Stimulated activated CD4-positive, alpha-beta T cell treated with anti-CD3 and anti-CD28 coated beads, Interleukin-4, amount 100 ng/mL, for 24 hours (primary cell): ENCODE measurements at places on chromosomes 13 and 19.

DNA sequence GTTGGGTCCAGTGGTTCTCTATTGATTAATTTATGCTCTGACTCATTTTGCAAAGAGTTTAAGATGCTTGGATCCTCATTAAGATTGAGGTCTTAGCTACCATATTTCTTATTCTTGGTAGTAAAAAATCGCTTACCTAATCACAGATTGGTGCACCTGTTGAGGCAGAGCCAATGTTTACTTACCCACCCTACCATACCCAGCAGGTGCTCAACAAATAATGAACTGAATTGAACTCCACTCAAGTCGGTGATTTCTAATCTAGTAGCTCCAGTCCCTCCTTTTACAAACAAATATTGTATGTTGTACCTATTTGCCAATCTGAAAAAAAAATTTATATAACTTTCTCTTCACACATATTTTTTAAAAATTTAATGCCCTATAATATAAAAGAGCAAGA is 361.0 kb downstream of the FGF14 start:
- no peak for DNase-seq

- DNase-seq: no peak
Observed at GRCh38 chr13:27405546-27406134, 18.8 kb upstream of the GTF3A start.

GRCh38 chr13:43804461-43805070 is 17.8 kb upstream of the ENOX1 start:
- peak; percentile 24 for DNase-seq

- peak; percentile 100 for DNase-seq
Observed at GRCh38 chr19:40716482-40717324, at the start of the genes COQ8B and ITPKC. TSS of gene COQ8B (minus strand) at chr19:40716886. CDS start at chr19:40714632, 2,254 bp downstream. TSS of gene ITPKC (plus strand) at chr19:40717112. CDS start at chr19:40717136, 24 bp downstream.

GRCh38 chr13:97802213-97802612 is 151.3 kb upstream of the IPO5 start:
- no peak for DNase-seq

GRCh38 chr19:29806098-29806866 is 5.5 kb upstream of the CCNE1 start:
- DNase-seq: no peak

DNA sequence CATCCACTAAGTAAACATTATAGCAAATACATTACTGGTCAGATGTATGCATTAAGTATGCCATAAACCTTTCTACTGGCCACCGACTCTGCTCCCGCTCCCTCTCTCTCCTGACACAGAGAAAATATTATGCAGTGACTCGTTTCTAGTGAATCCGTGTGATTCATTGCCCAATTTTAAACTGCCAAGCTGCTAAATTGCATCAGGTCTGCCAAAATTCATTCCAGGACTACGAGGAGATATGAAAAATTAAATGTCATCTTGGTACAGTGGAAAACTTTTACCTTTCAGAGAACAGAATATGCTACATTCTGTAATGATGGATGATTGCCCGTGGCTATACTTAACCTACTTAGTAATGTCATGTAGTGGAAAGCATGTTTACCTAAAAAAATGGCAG is 368.8 kb upstream of the TSHZ3 start:
- DNase-seq: no peak

DNA sequence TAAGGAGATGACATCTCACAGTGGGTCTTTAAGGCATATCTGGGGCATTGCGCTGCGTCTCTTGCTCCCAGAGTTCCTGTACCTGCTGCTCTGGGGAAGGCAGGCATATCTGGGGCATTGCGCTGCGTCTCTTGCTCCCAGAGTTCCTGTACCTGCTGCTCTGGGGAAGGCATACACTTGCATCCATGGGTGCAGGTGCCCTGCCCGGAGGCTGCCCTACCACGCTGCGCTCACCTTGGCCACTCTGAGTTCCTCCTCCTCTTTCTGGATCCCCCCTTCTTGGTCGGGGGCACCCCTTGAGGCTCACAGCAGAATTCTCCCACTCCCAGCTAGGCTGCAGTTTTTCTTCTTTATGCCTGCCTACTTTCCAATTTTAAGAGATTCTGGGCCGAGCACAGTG is 60.9 kb upstream of the TMTC4 start:
- DNase-seq: no peak

- DNase-seq: no peak
Observed at GRCh38 chr13:63403733-63404132, 1988.1 kb upstream of the PCDH20 start.

GRCh38 chr19:13176345-13176744 is 26.1 kb downstream of the IER2 start:
- no peak for DNase-seq
